ENCODE measurements at places on chromosomes 7 and 10.
A peak's percentile ranks its signal among the peaks of the same experiment; 100 is the strongest.

GRCh38 chr10:101570428-101571270, 17.4 kb downstream of the POLL start:
- no peak for DNase-seq
- H3K4me3 ChIP-seq = peak overlapping the region; percentile 54
- no peaks in the 10 kb centered on the region for H3K27me3 ChIP-seq
- no peak overlapping the region for H3K27ac ChIP-seq
- peaks cover 53% of the 10 kb centered on the region for H3K4me1 ChIP-seq
- no peaks in the 10 kb centered on the region for H3K36me3 ChIP-seq

- no peak overlapping the region for H3K27ac ChIP-seq
- H3K27me3 ChIP-seq = peaks cover 47% of the 10 kb centered on the region
- no peak overlapping the region for H3K4me3 ChIP-seq
- peaks cover 10% of the 10 kb centered on the region for H3K4me1 ChIP-seq
- DNase-seq = no peak
Observed at GRCh38 chr7:27205325-27206280, 5.7 kb upstream of the HOXA13 start.

DNA sequence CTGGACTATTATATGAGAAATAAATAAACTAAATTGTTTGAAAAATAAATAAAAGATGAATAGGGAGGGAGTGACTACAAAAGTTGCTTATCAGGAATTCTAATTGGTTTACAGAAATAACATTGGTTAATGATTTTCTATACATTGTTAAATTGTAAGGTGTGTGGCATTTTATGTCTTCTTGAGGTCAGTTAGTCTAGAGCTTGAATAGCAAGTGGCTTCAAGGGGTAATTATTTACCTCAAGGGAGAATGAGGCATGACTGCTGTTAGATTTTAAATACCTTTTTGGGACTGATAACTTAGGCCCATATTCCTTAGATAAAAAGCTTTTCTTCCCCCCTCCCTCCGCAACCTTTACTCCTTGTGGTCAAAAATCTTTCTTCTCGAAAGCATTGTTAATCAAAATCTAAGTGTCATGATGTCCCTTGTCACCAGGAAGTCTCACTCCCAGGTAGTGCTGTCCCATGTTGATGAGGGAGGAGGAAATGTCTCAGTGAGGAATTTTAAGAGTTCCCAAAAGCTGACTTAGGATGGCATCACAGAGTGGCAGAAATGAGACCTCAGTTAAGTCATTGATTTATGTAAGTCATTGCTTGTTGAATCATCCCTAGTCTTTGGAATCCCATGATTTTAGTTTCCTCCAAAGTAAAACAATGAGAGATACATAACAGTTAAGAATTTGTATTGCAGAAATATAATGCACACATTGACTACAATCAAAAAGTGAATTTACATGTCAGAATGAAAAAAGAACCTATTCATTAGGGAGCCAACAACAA, 71.5 kb downstream of the MAPK8 start:
- no peak for DNase-seq
- no peak overlapping the region for H3K4me3 ChIP-seq
- H3K36me3 ChIP-seq = peaks cover 3% of the 10 kb centered on the region
- no peaks in the 10 kb centered on the region for H3K27me3 ChIP-seq

- DNase-seq = peak; percentile 53
- peak overlapping the region; percentile 84 for H3K4me3 ChIP-seq
- H3K27ac ChIP-seq = peak overlapping the region; percentile 90
- H3K4me1 ChIP-seq = peaks cover 20% of the 10 kb centered on the region
- no peaks in the 10 kb centered on the region for H3K27me3 ChIP-seq
- peaks cover 33% of the 10 kb centered on the region for H3K36me3 ChIP-seq
Observed at GRCh38 chr10:97738616-97739015, 1.7 kb downstream of the ZFYVE27 start.

GRCh38 chr7:78529392-78529791, 730.8 kb downstream of the PHTF2 start:
- H3K36me3 ChIP-seq = no peaks in the 10 kb centered on the region
- no peak for DNase-seq
- H3K4me3 ChIP-seq = no peak overlapping the region
- no peaks in the 10 kb centered on the region for H3K4me1 ChIP-seq
- H3K27me3 ChIP-seq = no peaks in the 10 kb centered on the region
- H3K27ac ChIP-seq = no peak overlapping the region

DNA sequence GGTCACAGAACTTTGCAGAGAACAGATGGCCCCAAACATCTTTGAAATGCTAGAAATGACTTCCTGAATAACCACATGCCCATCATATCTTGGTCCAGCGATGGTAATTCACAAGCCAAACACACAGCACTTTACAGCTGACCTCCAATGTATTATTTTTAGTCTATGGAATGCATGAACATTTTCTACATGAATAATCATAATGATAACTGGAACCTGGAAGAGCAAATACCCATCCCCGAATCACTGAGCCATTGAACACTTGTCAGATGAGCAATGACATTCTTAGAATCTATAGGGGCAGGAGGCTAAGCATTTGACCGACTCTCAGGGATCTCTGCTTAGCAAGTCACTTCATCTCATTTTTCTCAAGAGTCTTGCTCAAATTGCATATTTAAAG, 167.3 kb downstream of the CREB5 start:
- no peak for DNase-seq
- H3K36me3 ChIP-seq = no peaks in the 10 kb centered on the region
- no peak overlapping the region for H3K4me3 ChIP-seq
- peaks cover 4% of the 10 kb centered on the region for H3K27me3 ChIP-seq
- no peaks in the 10 kb centered on the region for H3K4me1 ChIP-seq
